Activated CD4-positive, alpha-beta T cell treated with anti-CD3 and anti-CD28 coated beads for 4 hours (primary cell): ENCODE measurements at places on chromosomes 16 and 17.

DNA sequence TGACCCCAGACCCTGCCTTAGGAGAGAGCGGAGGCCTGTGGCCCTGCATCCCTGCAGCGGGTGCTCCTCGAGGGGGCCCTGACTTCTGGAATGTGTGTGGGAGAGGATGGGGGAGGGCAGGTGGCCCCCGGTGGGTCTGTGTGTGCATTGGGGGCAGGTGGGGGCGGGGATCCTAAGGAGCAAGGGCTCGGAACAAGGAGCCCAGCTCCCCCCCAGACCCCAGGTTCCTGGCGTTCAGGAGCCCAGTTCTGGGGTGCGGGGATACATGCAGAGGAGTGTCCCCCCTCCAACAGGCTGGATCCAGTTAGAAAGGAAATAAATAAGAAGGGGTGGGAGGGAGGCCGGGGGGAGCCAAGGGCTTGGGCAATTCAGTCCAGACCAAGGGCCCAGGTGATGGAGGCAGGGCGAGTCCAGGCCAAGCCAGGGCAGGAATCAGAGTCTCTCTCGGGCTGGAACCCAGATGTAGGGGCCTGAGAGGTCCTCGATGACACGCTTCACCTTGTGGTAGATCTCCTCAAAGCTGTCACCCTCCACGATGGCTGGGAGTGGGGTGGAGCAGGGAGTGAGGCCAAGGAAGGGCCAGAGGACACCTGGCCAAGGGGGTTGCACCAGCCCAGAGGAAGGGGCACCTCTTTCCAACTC is 11.2 kb upstream of the ASGR1 start:
- DNase-seq: no peak

- no peak for DNase-seq
Observed at GRCh38 chr17:56011406-56012131, 141.7 kb upstream of the ANKFN1 start.

GRCh38 chr16:10787304-10787703 is 31.3 kb downstream of the TVP23A start:
- DNase-seq: no peak

DNA sequence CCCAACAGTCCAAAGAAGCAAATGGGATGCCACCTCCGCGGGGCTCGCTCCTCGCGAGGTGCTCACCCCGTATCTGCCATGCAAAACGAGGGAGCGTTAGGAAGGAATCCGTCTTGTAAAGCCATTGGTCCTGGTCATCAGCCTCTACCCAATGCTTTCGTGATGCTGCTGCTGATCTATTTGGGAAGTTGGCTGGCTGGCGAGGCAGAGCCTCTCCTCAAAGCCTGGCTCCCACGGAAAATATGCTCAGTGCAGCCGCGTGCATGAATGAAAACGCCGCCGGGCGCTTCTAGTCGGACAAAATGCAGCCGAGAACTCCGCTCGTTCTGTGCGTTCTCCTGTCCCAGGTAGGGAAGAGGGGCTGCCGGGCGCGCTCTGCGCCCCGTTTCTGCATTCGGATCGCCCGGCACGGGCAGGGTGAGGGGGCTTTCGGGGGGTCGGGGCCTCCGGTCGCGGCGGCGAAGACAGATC is at the start of gene CDH13:
Gene CDH13, plus strand, starts transcription at position 179 of the 471 bp plus-strand sequence.
- no peak for DNase-seq

DNA sequence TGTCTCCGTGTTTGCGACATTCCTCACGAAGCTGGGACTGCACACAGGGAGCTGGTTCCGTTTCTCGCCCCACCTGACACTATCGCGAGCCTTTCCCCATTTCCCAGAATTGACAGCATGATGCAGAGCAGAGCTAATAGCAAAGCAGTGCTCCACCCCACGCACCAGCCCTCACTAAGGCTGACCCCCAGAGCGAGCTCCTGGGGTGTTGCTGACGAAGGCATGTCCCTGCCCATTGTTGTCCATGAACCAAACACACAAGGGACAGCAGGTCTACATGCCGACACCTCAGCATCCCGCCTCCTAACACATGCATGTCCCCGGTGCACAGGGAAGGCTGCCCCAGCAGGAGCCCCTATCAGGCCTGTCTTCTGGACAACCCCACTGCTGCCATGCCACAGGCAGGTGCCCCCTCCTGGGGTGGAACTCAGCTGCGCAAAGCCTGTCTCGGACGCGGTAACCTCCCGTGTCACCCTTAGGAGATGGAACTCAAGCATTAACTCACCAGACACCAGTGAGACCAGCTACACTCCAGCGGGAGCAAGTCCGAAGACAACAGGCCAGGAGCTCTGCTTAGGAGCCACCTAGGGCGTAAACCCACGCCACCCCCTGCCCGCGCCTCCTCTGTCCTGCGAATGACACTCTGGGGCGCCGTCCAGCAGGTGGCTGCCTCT is 16.9 kb upstream of the TRAP1 start:
- DNase-seq: no peak
